Stimulated activated CD8-positive, alpha-beta memory T cell treated with anti-CD3 and anti-CD28 coated beads, Interleukin-7, amount 100 ng/mL, for 4 hours (primary cell): ENCODE measurements at places on chromosomes 1 and 21.

GRCh38 chr21:36668713-36669112, 30.2 kb upstream of the SIM2 start:
- DNase-seq = no peak

GRCh38 chr1:36137226-36137625, 12.1 kb downstream of the TRAPPC3 start:
- DNase-seq = no peak

DNA sequence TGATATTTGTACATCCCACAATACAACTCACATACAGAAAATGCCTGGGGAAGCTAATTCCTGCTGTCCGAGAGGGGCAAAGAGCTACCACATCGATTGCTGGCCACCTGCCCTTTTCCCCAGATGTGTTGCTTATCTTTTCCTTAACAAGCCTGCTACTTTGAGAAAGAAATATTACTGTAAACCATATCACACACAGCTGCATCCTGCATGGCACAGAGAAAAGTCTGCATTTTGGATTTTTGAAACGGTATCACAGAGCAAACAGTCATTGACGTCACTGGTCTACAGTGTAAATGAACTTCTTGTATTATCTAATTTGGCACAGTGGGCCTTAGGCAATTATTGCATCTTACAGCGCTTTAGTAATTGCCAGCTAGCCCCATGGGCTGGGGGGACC, 164.7 kb downstream of the CLIC6 start:
- DNase-seq = no peak

GRCh38 chr1:14794136-14794768, 195.8 kb downstream of the KAZN start:
- no peak for DNase-seq
